ENCODE measurements at places on chromosomes 2 and 18. TPM values are rescaled to one million over a fixed set of nuclear protein-coding genes. Genes with fewer than 3 reads are reported as not detected.

The NAT8 gene
- total RNA-seq: not detected

GRCh38 chr2:96930351-96931010 is 55.9 kb downstream of the FAM178B start:
- no peak for DNase-seq

DNA sequence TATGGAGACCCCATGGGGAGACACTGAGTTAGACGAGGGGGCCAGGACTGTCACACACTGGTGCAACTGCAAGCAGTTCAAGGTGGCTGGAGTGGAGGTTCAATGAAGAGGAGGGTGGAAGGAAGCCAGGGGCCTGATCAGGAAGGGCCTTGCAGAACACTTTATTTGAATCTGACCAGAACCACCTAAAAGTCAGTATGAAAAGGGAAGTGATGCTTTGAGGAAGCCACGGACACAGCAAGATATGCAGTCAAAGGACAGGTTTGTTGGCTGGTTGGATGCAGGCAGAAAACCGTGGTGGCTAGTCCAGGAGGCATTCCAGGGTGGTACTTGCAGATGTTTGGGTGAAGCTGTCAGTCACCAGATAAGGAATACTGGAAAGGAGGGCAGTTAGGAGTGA is 3.5 kb upstream of the FAM124B start:
- no peak for DNase-seq

- no peak for DNase-seq
These were observed 147.5 kb downstream of the NCKAP5 start for GRCh38 chr2:133420788-133421187.

- no peak for DNase-seq
These were observed 47.6 kb downstream of the ACTR3 start for GRCh38 chr2:113937501-113937900.

DNA sequence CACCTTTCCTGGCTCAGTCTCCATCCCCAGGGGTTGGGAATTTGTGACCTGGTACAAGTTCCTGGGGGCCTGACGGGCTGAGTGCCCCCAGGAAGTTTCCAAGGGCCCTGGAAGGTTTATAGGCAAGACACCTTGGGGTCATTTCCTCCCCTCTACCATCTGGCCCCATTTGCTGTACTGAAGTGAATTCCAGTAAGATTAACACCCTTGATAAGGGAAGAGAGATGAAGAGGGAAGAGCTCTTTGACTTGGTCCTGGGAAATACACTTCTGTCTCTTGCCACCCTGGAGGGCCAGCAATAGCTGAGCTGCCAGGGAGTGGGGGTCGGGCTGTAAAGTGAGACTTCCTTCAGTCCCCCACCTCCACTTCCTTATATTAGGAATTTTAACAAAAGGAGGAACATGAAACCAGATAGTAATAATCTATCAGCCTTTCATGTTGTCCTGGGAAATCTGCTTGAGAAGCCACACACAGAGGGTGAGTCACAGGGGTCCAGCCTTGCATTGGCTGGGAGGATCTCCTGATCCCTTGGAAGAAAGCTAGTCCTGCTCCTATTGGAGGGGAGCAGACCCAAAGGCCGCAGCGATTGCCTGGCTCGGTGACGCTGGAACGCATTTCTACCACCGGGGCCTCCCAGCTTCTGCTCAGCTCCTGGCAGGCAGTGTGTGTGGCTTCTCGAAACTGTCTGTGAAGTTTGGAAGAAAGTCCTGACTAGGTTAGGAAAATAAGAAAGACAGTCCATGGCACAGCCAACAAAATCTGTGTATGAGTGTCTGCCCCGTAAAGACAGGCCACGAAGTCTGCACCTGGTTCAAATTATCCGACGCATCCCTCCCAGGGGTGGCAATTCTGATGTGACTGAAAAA is 87.3 kb downstream of the ACAA2 start:
- peak; percentile 95 for DNase-seq

- DNase-seq: peak; percentile 8
These were observed 754.9 kb downstream of the RNF144A start for GRCh38 chr2:7672027-7672684.
